ENCODE measurements at places on chromosomes 2 and 18.

- no peak for DNase-seq
These were observed 462.6 kb downstream of the EPHA4 start for GRCh38 chr2:221109552-221109951.

- no peak for DNase-seq
These were observed 18.6 kb upstream of the PKDCC start for GRCh38 chr2:42029171-42029570.

DNA sequence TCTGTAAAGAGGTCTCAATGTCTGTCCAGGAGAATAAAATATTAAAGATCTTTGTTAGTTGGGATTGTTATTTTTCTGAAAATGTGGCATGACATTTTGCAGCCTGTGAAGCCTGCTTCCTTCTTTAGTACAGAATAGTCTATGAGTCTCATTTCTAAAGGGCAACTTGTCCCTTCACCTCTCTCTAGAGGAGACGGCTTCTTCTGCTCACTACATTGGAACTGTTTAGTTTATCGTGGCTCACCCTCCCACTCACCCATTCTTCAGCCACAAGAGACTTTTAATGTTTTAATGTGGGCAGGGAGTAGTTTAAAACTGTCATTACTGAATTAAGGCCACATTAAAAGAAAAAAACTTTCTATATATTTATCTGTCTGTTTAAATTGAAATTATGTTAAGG lies 161.0 kb downstream of the BARD1 start:
- DNase-seq, result no peak

DNA sequence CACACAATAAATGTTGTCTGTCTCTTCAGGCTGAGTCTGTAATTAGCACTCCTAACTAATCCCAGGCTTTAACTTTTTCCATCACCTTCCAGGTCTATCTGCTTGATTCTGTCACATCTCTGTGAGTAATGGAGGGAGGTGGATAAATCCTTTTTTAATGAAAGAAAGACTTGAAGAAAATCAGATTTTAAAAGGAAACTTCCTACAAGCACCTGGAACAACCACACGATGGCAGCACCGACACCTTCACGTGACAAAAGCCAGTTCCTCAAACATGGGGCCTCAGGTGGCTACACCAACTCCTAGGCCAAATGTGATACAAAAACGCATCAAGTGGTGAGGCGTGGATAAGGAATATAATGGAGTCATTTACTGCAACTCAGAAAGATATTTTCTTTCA lies 41.8 kb downstream of the TGFBRAP1 start:
- DNase-seq, result no peak

GRCh38 chr2:39701137-39701536 lies 35.4 kb downstream of the TMEM178A start:
- DNase-seq, result no peak

- no peak for DNase-seq
These were observed 654.8 kb downstream of the SLC4A3 start for GRCh38 chr2:220282236-220282635.

DNA sequence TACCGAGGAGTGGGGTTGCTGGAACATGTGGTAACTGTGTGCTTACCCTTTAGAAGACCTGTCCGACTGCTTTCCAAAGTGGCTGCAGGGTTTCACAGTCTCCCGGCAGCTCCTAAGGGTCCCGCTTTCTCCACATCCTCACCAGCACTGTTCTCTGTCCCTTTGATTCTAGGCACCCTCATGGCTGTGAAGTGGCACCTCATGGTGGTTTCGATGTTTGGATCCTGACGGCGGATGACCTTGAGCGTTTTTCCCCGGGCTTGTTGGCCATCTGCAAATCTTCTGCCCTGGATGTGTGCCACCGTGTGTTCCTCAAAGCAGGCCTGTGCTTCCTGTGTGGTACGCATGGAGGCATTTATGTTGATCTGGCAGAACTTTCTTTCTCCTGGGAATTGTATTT lies 292.5 kb upstream of the HDAC4 start:
- no peak for DNase-seq

DNA sequence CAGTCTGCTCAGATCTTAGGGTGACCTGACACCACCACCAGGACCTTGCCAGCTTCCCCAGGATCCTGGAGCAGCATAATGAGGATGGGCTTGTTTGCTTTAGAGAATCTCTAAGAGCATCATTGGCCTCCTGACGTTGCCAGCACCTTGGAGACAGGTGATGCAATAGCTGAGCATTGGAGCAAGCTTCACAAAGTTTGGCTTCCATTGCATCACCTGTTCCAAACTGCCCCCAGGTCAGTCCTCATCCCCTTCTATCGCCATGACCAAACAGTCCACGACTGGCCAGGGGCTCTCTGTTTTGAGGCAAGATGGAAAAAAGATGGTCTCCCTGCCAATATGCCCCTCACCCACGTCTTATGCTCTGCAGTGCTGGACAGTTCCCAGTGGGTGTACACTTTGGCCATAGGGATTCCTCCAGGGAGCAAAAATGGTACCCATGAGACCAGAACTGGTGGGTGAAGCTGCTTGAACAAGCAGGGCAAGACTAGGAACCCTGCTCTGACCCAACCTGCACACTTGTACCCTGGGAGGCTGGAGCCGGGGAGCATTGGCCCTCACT lies 22.6 kb upstream of the AGAP1 start:
- DNase-seq, result no peak

- DNase-seq, result no peak
These were observed 226.7 kb upstream of the KLHL29 start for GRCh38 chr2:23158306-23158705.

GRCh38 chr2:234289834-234290590 lies 206.9 kb downstream of the ARL4C start:
- no peak for DNase-seq

DNA sequence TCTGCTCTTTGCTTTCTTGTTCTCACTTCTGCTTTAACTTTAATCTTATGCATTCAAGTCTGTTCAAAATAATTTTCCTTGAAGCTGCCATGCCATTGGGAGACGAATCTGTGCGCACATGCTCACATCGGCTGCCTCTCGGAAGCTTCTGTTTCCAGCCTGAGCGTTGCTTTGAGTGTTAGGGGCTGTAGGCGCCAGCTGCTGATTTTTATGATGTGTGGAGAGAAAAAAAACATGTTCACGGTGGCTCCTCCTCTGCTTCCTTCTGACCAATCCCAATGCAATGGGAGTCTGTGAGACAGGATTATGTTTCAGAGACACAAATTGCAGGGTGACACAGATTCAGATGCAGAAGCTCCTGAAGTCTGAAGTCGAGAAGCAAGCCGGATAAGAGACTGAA lies at the start of gene MC4R:
Gene MC4R (minus strand): TSS at position 180 of the 400 bp plus-strand sequence. CDS start 426 bp downstream, outside the sequence.
- DNase-seq, result peak; percentile 16

DNA sequence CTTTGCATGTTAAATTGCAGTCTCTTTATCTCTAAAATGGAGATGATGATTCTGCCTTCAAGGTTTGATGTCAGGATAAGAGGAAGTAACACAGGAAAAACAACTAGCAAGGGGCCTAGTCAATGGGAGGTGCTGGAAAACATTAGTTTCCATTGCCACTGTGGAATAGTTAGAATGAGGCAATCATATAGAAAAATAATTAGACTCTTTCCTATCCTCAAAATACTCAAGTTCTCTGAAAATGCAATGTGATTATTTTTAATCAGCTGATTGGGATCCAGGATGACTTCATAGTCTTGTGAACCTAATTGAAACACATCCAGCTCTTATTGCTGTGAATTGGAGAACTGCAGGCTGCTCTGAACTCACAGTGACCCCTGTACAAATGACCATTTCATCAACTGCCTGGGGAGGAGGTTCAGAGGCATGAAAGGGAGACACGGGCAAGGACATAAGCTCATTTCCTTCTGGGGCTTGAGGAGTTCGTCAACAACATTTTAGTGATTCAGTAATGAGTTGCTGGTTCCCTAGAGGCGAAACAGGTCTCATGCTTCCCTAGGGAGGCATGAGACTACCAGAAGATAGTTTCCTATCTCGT lies 422.5 kb downstream of the LPIN1 start:
- no peak for DNase-seq

DNA sequence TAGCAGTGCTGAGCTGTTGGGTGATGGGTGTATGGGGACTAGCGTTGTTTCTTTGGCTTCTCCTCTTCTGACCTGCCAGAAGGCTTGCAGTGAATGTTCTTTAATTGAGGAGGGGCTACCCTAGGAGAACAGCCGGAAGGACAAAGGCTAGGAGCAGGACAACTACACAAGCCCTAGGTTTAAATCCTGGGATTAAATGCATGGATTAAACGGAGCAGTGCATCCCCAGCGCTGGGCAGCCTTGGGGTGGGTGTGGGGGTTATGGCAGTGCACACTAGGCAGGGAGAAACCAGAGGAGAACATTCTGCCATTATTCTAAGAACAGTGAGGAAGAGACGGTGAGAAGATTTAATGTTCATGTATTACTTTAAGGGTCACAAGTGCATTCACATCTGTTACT lies 86.4 kb upstream of the MCFD2 start:
- no peak for DNase-seq

DNA sequence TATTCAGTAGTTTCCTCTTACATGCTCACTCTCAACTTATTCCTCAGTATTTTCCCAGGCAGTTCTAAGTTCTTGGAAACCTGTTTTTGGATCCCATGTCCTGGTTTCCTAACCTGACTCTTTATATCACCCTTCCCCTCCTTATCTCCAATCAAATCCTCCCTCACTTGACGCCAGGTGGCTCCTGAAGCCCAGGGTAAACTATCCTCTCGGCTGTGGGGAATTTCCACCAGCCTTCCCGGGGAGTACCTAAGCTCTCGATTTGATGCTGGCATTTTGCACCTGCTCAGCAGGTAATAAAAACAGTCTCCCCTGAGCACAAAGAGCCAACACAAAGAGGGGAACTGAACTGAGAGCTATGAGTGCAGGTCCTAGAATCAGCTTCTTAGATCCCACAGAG lies 538.0 kb downstream of the SLC4A3 start:
- no peak for DNase-seq

DNA sequence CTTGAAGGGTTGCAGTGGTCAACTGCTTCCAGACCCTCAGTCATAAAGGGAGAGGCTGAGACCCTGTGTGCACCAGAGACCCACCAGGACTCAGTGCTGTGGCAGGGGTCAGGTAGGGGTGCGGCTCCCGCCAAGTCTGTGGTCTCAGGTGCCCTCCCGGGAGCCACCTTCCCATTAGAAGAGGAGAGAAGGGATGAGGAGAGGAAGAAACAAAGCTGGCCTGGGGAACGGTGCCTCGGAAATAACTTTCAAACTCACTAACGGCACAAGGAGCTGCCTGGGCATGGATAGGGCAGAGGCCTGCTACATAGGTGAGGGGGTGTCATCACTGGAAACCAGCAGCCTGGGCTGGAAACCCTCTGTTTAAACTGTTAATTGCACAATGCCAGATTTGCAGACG lies 84.9 kb downstream of the TPO start:
- DNase-seq, result no peak

GRCh38 chr2:240963868-240964703 lies 34.3 kb upstream of the SNED1 start:
- DNase-seq, result no peak

GRCh38 chr2:12014088-12014960 lies 267.9 kb downstream of the LPIN1 start:
- DNase-seq, result no peak

GRCh38 chr2:121182520-121182919 lies 102.5 kb downstream of the TFCP2L1 start:
- DNase-seq, result no peak

DNA sequence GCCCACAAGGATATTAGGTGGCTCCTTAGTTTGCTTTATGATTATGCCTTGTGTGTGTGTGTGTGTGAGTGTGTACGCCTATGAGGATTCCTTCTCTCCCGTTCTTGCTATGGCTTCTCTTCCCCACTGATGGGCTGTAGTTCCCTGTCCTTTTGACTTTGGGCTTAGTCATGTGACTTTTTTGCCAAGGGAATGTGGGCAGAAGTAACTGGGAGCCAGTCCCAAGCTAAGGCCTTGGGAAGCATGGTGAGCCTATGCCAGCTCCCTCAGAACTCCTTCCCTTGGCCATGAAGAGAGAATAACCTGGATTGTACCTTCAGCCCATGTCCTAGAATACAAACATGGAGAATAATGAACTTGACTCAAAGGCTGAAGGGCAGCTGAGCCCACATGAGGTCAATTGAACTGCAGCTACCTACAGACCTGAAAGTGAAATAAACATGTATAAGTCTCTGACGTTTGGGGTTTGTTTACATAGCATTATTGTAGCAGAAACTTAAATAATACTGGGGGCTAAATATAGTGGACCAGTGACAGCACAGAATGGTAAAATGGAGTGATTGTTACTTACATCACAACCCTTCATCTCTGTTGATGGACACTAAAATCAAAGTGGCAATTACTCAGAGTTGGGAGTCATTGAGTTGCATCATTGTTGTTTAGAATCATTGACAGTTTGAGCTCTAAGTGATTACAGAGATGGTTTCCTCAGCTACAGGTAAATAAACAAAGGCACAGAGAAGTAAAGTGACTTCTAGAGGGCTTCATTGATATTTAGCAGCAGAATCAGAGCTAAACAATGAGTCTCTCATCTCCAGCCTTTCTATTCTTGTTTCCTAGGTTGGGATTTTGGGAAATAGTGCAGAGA lies 15.3 kb upstream of the IL36G start:
- no peak for DNase-seq

Measured in NCI-H1048 (cell line).